Skeletal muscle cell (primary cell): ENCODE measurements at places on chromosomes 4 and X.

DNA sequence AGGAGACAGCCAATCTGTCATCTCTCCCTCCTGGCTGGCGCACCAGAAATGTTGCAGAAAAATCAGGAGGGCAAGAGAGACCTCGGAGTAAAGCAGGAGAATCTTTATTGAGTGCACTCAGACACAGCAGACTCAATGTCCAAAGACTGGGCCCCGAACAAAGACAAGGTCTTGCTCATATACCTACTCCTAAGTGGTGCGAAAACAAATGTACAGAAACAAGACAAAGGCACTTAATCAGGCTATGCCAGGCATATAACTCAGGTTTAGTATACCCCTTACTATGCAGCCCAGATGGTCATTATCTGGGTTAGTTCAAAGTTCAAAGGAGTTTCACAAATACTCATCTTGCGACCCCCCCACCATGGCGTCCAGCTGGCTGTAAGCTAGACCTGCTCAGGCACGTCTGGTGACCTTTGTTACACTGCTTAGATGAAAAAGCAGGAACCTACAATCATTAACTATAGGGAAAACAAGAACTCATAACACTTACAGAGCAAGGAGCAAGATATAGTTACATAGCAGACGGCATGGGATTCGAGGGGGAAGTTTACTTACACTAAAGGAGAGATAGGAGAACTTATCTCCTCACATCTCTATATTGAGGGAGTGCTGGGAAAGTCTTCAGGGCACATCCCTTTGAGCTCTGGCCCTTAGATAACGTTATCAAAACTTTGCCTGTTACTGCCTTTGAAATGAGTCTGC, 27.5 kb downstream of the SULT1E1 start:
- no peak for DNase-seq

- no peak for DNase-seq
Observed at GRCh38 chr4:91220315-91220714, 1083.5 kb upstream of the GRID2 start.

- DNase-seq: no peak
Observed at GRCh38 chr4:184448141-184448540, 26.2 kb downstream of the IRF2 start.

- peak; percentile 13 for DNase-seq
Observed at GRCh38 chr4:103774326-103774825, 54.6 kb upstream of the TACR3 start.

DNA sequence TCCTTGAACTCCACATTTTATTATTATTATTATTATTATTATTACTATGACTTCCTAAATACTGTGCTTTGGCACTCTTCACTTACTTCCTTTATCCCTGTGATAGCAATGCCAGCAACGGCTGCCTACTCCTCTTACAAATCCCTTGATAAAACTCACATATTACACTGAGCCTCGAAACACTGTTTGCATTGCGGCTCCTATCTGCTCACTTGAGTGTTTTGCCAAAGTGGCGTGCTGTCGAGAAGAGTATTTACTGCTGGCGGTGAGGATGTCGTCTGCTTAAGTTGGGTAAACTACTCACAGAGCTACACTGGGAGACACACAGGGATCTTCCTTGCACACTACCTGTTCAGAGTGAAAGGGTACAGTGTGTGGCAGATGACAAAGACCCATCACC, 143.4 kb upstream of the VCX3A start:
- no peak for DNase-seq

GRCh38 chr4:2043396-2044118, 15.6 kb upstream of the NAT8L start:
- no peak for DNase-seq

DNA sequence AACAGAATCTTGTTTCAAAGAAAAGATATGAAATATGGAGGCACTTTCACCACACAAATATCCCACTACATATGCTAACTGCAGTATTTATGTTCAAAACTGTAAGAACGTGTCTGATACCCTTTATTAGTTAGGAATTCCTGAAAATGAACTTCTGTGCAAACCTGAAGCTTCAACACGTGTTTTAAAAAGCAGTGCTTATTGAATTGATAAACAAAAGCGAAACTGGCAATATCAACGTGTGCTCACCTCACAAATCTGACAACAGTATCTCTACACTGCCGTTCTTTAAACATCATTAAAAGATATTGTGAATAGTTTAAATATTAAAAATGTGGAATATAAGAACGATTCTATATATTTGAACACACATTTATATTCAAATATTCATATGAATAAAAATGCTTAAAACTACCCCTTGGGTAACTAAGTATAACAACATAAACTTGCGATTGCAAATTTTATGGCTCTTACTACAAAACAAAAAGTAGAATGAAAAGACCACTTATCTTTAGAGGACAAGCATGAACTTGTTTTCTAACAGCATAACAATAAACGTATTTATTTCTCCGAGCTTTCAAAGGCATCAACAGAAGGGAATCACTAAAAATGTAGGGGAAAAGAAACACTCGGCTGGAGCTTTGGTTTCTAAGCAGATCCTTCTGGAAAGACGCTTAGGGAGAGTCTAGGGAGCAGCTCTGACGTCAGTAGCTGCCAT, at the start of gene LRP2BP:
LRP2BP (minus strand) TSS at position 687 of the 718 bp plus-strand sequence. CDS start 17,738 bp downstream, outside the sequence.
- DNase-seq: no peak
